Activated T-helper 1 cell treated with anti-CD3 and anti-CD28 coated beads, Interleukin-12 subunit alpha, Interleukin-12 subunit beta, Interleukin-2, Interleukin-4 antibody, amounts not matched to agents 30 ng/mL and 10 ng/mL and 1 ng/mL, durations not matched to agents 14 hours and 24 hours and 36 hours (primary cell): ENCODE measurements at places on chromosomes 5 and 9. TPM values are rescaled to one million over a fixed set of nuclear protein-coding genes. Genes with fewer than 3 reads are reported as not detected.

GRCh38 chr5:158234323-158235158 is 375.6 kb upstream of the CLINT1 start:
- DNase-seq, result no peak

DNA sequence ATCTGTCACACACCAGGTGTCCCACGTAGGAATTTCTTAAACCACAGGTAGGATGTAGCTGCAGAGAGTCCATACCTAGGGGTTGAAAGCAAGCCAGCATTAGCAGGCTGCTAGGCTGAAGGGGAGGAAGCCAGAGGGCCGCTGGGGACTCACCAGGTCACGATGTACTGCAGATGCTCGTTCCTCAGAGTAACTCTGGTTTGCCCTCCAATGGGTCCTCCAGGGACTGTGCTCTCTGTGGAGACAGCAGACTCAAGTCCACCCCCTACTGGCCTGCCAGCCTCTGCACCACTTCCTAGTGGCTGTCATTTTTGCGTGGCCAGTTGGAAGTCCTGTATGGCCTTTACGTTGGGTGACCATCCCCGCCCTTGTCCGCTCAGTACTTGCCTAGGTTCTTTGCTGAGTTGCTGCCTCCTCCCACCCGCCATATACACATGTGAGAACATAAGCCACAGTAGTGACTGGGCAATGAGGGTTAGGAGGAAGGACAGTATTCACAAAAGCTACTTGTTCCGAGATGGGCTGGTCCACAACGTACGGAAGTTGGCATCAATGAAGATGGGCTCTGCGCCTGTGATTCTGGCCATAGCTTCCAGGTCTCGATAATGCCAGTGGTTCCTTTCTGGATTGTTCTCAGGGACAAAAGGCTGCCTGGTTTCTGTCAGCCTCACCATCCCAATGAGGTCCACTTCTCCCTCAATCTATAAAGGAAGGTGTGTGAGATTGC is 4.1 kb downstream of the RPL7A start:
- no peak for DNase-seq

GRCh38 chr5:142925795-142926194 is 155.6 kb downstream of the ARHGAP26 start:
- DNase-seq, result no peak

DNA sequence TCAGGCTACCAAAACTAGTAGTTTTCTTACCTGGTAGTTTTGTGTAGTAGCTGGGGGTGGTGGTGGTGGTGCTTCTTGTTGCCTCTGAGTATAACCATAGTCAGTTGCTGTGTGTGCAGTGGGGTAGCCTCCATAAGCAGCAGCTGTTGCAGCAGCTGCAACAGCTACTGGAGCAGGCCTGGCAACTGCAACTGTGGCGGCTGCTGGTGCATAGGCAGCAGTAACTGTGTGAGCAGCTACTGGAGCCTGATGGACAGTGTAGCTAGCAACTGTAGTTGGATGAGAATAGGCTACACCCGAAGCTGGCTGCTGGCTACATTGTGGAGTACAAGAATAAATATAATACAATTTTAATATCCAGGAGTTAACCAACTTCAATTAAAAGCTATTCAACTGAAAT is 24.7 kb downstream of the ZFR start:
- no peak for DNase-seq

GRCh38 chr9:137379761-137380161 is 43.2 kb downstream of the EXD3 start:
- DNase-seq, result no peak

DNA sequence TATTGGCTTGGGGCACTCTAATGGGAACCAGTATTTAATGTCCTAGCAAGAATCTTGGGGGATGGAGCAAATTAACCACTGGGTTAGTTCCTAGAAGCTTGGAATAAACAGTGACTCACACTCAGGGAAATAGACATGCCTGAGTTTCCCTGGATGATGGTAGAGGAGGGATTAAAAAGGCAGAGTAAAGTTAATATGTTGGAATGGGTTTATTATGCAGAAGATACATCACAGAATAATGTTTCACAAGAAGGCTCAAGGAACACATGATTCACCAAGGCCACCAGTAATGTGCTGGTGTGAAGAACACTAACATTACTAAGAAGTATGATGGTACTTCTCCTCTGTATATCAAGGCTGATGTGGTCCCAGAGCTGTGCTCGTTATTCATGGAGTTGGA is 752.9 kb upstream of the SEMA6A start:
- no peak for DNase-seq

GRCh38 chr5:36724467-36725332 is 118.3 kb downstream of the SLC1A3 start:
- DNase-seq, result peak; percentile 16

The FCN2 gene
- not detected in 2 replicates for total RNA-seq

- no peak for DNase-seq
Observed at GRCh38 chr9:92141144-92142129, 26.2 kb upstream of the SPTLC1 start.

DNA sequence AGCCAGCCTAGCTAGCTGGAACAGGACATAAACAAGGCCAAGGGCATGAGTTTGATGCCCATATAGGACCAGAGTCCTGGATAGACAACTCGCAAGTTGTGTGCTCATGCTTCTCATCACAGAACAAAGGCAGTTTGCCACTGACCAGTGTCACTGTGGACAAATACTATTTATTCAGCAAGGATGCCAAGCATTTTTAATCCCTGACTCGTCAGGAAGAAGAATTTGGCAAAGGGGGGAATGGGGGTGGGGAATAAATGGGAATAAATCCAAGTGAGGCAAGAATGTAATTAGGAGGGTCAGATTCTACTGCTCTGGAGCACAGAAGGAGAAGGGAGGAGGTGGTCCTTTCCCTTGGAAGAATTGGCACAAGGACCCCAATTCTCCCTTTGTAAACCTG is 46.8 kb upstream of the ANKRD55 start:
- DNase-seq, result no peak

DNA sequence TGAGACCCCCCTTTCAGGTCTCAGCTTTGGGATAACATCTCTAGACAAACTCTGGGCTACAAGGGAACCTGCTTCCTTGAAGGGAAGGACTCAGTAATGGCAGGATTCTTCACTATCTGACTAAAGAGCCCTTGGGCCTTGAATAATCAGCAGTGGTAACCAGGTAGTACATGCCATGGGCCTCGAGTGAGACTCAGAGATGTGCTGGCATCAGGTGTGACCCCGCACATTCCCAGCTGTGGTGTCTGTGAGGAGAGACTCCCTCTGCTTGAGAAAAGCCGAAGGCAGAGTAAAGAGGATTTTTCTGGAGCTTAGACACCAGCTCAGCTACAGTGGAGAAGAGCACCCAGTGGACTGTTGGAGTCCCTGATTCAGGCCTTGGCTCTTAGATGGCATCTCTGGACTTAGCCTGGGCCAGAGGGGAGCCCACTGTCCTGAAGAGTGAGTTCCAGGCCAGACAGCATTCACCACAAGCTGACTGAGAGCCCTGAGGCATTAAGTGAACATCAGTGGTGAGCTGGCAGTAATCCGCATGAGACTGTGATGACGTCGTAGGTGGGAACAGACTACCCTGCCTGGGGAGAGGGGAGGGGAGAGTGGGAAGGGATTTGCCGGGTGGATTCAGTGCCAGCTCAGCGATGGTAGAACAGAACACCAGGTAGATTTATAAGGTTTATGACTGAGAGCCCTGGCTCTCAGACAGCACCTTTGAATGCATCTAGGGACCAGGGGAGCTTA is 5.3 kb upstream of the ZNF782 start:
- DNase-seq, result no peak

- DNase-seq, result no peak
Observed at GRCh38 chr5:67610186-67610912, 413.8 kb upstream of the CD180 start.

GRCh38 chr9:120677965-120678364 is 36.3 kb downstream of the MEGF9 start:
- DNase-seq, result no peak

The LTC4S gene
- 0.64 and 1.7 TPM in 2 replicates for total RNA-seq

The NIPBL gene
- total RNA-seq, result 59.4 and 62.4 TPM in 2 replicates

DNA sequence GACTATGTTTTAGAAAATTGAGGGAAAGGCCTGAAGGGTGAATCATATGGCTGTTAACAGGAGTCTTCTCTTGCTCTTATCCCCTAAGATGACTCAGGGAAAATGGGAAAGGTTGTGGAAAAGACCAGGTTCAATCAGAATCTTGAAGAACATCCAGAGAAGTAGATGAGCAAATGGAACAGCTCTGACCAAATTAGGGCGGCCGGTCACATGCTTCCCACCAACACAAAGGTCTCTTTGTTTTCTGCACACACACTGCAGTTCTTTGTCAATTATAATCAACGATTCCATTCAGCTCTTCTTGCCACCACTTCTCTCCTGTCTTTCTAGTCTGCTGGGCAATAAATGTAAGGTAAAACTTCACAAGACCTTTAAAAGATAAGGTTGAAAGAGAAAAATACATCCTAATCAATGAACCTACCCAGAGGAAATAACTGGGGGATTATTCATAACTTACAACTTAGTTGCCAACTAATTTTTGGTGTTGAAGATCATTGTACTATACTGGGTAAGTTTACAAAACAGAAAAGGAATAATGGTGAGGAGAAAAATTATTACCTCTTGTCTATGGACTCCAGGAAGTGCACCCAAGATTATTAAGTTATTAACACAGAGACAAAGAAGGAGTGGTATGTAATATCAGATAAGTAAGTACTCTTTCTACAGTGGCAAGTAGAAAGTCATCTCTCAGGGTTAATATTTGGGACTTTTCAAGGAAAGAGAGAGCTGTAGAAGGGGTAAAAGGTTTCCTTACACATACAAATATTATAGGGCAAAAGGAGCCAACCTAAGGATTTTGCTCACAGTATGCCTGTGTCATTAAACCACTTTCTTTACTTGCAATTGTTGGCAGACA is 441.9 kb upstream of the PIK3R1 start:
- DNase-seq, result no peak

The FOXD4 gene
- total RNA-seq, result 0.13 and 0.22 TPM in 2 replicates

The F2RL1 gene
- 0.26 and 0.32 TPM in 2 replicates for total RNA-seq

GRCh38 chr9:16461137-16461840 is 409.2 kb downstream of the BNC2 start:
- no peak for DNase-seq

The IL3 gene
- total RNA-seq, result 94.6 and 98.5 TPM in 2 replicates

The BTNL3 gene
- total RNA-seq, result not detected in 2 replicates

The UGT3A2 gene
- total RNA-seq, result not detected in 2 replicates

The TLN1 gene
- total RNA-seq, result 229 and 230 TPM in 2 replicates

- no peak for DNase-seq
Observed at GRCh38 chr9:133839822-133840329, 101.7 kb upstream of the SARDH start.

DNA sequence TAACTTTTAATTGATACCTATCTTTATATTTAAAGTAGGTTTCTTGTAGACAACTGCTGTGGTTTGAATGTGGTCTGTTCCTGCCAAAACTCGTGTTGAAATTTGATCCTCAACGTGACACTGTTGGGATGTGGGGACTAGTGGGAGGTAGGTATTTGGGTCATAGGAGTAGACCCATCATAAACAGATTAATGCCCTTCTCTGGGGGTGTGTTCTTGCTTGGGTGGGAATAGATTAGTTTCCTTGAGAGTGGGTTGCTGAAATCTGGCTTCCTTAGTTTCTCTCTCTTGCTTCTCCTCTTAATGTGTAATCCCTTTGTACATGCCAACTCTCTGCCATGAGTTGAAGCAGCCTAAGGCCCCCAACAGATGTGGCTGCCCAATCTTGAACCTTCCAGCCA is 34.6 kb upstream of the IPPK start:
- DNase-seq, result no peak

- peak; percentile 50 for DNase-seq
Observed at GRCh38 chr9:278651-279050, 64.0 kb downstream of the DOCK8 start.
